NCI-H187 treated with DMSO at 0.1 percent for 48 hours (cell line): ENCODE measurements at places on chromosomes 6 and 20.
A peak's percentile ranks its signal among the peaks of the same experiment; 100 is the strongest.

- DNase-seq = no peak
Measured at GRCh38 chr20:53782612-53783246, 189.1 kb upstream of the ZNF217 start.

DNA sequence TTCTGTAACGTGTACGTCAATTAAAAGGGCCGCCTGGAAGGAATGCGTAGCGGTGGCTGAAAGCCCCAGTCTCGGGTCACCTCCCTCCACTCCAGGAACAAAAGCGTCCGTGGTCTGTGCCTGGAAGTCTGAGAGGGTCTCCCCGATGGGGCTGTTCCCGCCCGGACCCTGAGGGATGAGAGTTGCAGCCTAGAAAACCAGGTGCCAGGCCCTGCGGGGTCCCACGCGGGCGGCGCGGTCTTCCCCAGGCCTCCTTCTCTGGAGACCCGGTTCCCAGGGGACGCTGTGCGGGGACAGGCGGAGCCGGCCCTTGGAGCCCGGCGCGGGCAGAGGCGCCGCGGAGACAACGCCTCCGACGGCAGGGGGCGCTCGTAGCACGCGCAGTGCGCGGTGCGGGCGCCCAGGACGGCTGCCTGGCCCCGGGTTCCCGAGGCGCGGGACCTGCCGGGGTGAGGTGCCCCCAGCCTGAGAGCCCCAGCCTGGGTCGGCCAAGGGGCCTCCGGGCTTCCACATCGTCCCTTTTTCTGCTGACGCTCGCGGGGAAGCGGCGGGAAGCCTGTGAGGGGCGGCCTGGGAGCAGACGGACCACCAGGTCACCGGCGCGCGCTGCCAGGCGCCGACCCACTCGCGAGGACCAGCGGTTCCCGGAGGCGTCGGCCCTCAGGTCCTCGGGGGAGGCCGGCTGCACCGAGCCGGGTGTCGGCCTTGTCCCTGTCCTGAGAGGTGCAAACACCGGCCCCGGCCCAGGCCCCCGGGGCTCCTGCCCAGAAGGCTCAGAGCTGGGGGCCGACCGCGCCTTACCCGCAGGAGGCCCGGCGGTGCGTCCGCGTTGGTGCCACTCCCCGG lies 5.3 kb upstream of the FOXC1 start:
- DNase-seq = no peak

- DNase-seq = no peak
Measured at GRCh38 chr20:33654680-33655161, 7.4 kb upstream of the C20orf144 start.

GRCh38 chr20:52852714-52853113 lies 119.4 kb upstream of the TSHZ2 start:
- DNase-seq = no peak

DNA sequence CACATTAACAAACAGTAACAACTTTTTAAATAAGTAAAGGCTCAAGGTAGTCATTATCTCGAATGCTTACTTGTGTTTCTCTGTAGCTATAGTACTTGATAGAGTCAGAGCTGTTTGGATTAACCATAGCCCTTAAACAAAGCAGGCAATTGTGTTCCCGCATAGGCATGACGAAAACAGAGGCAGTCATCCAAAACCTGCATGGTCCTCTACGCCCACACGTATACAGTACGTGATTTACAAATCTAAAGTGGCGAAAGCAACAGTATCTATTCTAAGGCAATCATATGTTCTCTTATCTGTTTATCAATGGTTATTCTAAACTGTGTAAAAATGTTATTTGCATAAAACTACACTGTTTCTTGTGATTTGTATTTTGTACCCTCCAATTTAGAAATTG lies 31.8 kb downstream of the HFE start:
- peak; percentile 62 for DNase-seq

DNA sequence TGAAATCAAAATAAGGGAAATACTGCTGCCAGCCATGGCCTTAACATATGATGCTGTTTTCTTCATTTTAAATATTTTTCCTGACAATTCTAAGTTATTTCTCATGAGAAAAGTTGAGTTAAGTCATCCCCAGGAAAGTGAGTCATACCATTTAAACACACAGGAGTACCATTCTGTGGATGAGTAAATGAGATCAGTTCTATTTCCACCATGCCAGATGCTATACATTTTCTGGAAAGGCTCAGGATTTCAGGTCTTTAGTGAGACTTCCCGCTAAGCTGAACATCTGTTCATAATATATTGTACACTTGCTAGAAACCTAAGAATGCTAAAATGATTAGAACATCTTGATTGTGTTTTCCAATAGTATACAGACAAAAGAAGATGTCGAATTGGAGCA lies 256.2 kb upstream of the MANEA start:
- no peak for DNase-seq

- no peak for DNase-seq
Measured at GRCh38 chr20:32271620-32272019, 5.8 kb upstream of the KIF3B start.

- no peak for DNase-seq
Measured at GRCh38 chr20:43590036-43590391, 723 bp upstream of the IFT52 start.

GRCh38 chr20:3751675-3752385 lies 15.7 kb downstream of the ADISSP start:
- no peak for DNase-seq

- no peak for DNase-seq
Measured at GRCh38 chr20:22312744-22313346, 271.5 kb downstream of the FOXA2 start.

DNA sequence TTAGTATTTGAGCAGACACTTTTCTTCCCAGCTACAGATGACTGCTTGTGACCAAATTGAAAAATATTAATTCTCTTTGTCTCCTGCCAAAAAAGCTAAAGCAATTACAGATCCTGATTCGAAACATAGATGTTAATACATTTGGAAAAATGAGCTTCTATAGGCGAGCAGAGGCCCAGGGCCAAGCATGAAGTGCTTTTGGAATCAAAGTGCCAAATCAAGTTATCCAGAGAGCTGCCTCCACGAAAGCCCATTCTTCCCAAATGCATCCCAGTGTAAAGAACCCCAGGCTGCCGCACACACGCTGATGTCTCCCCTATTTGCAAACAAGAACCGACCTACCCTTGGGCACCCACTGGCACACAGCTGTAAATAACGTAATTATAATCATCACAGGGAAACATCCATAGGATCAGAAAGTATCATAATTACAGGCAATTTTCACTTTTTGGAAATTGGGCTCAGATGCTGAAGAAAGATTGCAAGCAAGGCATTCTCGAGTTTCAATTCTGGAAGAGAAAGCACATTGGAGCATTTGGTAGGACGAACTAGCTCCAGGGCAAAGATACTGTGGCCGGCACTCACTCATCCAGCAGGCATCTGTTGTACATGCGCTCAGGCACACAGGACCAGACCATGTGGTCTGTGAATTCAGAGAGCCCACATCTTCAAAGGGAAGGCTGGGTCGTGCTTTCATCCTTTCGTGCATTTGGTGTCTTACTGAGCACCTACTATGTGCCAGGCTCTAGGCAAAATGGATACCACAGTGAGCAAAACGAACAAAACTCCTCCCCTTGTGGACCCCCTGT lies 45.9 kb downstream of the BMP7 start:
- DNase-seq = no peak

- no peak for DNase-seq
Measured at GRCh38 chr6:123316733-123317323, 319.9 kb downstream of the TRDN start.

DNA sequence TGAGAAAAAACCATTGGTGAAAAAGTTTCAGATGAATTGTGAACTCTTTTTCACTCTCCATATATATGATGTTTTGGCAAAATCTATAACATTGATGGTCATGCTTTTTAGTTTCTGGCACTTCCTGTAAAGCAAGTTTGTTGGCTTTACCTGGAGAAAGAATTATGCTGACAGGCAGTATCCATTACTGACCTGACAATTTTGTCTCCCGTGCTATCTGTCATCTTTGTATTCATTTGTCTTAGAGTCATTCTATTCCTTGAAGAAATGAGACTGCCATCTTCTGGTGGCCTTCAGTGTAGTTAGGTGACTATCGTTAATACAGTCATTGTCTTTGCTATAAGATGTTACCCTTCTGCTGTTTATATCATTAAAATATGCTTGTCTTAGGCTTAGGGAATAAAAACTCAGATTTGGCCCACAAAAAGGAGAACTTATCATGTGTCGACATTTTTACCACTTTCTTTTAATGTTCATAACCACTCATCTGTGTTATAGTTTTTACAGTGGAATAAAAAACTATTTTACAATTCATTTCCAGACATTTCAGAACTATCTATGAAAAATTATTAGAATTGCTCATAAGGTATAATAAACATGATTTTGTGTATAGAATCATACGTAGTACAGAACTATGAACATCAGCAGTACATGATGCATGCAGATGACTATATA lies 707.0 kb downstream of the EPM2A start:
- peak; percentile 17 for DNase-seq

- DNase-seq = no peak
Measured at GRCh38 chr6:113329942-113330635, 527.1 kb upstream of the MARCKS start.

DNA sequence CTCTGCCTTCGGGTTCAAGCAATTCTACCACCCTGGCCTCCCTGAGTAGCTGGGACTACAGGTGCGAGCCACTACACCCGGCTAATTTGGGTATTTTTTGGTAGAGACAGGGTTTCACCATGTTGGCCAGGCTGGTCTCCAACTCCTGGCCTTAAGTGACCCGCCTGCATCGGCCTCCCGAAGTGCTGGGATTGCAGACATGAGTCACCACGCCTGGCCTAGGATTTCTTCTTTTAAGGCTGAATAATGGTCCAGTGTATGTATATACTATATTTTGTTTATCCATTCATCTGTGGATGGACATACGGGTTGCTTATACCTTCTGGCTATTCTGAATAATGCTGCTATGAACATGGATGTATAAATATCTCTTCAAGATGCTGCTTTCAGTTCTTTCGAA lies 17.1 kb downstream of the RIOK1 start:
- DNase-seq = no peak

- DNase-seq = no peak
Measured at GRCh38 chr20:8796088-8796660, 272.7 kb upstream of the PLCB4 start.

- no peak for DNase-seq
Measured at GRCh38 chr20:40770564-40771307, 81.7 kb upstream of the MAFB start.

GRCh38 chr6:27545271-27546046 lies 72.6 kb upstream of the ZNF184 start:
- DNase-seq = no peak

DNA sequence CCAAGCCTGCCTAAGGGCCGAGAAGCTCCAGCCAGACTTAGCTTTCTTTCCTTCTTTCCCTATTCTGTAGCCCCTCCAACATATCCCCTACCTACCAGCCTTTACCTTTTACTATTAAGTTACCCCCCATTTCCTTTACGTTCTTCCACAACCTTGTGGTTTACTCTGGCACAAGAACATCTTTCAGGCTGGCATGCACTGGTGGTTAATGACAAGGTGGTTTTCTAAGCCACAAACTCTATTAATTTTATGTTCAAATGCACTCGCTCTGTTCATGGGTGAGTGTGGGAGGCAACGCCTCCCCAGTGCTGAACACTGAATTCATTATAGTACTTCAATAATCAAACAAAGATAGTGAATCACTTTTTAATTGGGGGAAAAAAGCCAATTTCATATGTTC lies 64.4 kb downstream of the TRERF1 start:
- no peak for DNase-seq

- no peak for DNase-seq
Measured at GRCh38 chr20:47809161-47809960, 24.1 kb upstream of the SULF2 start.

DNA sequence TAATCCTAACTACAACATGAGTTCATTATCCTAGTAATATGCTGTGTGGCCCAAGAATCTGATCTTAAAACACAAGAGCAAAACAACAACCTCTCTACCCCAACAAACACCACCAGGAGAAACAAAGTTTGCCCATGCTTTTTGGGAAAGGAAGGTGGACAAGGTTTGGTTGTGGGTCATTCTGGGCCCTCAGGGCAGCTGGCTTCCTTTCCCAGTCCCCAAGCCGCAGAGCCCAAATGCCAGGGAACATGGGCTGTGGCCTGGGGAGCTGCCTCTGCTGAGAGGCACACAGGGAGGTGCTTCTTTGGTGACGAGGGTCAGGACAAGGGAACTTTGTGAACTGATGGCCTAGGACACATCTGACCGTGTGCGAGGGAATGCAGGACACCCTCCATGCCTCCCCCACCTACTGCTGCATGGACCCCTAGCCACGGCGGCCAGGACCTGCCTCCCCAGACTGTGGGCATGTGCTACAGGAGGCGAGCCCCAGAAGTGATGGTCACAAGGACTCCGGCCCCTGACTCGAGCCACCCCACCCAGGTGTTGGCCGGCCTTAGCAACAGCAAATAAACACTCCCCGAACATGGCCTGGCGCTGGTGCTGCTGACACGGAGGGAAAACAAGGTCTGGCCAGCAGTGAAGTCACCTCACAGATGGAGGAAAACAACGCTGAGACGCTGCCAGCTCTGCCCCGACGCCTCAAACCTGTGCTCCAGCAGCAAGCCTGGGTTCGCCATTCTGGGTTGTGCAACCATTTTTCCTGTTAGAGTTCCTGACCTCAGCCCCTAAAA lies 55.6 kb downstream of the RRBP1 start:
- no peak for DNase-seq

DNA sequence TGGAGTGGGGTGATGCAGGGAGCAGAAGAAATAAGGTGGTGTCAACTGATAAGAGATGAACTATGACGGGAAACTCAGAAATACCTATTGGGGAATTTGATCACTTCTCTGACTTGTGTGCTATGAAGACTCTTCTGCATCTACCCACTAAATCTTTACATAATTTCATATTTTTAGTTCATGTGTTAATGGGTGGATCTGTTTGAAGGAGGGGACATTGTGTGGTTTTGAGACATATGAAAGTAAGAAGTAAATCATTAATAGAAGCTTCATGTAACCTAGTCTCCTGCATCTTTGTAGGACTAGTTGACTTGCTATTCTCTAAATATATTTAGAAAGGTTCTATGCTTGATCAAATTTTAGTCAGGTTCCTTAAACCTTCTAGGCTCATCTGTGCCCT lies 86.6 kb upstream of the MEI4 start:
- DNase-seq = no peak

DNA sequence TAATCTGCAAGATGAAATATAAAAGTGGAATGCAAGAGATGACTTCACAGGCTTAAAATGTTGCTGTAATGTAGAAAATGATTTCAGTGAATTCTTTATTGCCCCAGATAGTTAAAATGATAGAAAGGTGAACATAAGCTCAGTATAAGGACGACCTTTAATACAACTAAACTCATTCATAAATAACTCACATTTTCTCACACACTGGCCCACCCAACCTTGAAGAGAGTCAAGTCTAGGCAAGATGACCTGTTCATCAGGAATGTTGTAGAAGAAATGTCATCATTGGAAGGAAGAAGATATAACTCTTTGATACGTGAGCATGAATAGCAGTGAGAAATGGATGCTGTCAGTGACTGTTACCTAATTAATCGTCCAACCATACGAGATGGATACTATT lies 111.1 kb upstream of the SASH1 start:
- no peak for DNase-seq

- DNase-seq = no peak
Measured at GRCh38 chr20:5433352-5433751, 116.6 kb upstream of the PROKR2 start.

- DNase-seq = no peak
Measured at GRCh38 chr6:109297406-109298110, 84.7 kb downstream of the CD164 start.

- no peak for DNase-seq
Measured at GRCh38 chr20:63693733-63694583, 2.5 kb upstream of the TNFRSF6B start.

GRCh38 chr20:60332523-60332922 lies 374.3 kb downstream of the CDH26 start:
- DNase-seq = no peak
